ENCODE measurements at places on chromosomes 5 and 9.

DNA sequence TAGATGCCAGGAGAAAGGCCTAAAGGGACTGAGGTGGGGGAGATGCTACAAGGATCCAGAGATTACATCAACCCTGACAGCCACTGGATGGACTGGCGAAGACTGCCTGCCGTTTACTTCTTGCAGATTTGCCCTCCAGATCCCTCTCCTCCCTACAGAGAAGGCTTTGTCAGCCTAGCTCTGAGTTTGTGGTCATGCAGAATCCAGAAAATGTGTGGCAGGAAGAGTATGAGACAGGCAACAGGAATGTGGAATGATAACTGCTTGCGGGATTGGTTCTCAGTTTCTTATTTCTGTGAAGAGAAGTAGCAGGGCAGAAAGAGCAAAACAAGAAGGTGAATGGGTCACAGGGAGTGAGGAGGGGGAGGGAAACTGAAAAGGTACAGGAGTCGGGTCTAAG lies 129.6 kb downstream of the TLE1 start:
- no peak for DNase-seq

DNA sequence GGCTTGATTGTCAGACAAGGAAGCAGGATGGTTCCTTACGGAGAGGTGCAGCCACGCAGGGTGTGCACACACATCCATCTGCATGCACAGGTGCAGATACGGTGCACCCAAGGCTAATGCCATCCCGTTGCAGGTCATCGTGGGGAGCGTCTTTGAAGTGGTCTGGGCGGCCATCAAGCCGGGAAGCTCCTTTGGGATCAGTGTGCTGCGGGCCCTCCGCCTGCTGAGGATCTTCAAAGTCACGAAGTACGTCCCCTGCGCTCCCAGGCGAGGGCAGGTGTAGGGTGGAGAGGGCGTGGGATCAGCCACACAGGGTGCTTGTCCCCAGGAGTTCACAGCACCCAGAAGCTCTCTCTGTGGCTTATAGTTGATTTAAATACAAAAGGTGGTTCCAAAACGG lies 106.4 kb downstream of the CACNA1B start:
- no peak for DNase-seq

- DNase-seq = no peak
Observed at GRCh38 chr9:32403567-32404260, 19.3 kb downstream of the ACO1 start.

GRCh38 chr5:77255617-77256016 lies 45.1 kb downstream of the PDE8B start:
- no peak for DNase-seq

DNA sequence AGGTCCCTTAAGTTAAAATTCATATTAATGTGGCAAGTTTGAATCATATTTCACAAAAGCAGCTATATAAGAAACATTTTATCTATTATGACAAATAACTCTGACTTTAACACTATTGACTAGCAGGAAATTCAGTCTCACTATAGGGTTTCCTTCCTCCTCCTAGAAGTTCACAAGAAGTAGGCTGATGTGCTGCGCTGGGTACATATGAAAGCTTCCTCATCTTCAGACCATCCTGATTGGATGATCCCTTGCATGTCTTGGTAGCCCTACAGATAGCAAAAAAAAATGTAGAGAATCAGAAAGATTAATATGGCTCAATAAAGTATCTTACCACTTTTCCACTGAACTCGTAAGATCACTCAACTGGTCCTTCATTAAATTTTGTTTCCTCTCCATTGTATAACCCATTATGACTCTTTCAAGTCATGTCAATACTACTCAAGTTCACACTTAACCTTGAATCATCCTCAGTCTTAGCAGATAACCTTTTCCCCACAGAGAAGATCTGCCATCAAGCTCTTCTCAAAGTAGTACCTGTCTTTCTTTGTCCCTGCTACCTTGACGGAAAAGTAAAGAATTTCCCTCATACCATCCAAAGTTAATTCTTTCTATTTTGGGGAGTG lies 11.5 kb upstream of the PSIP1 start:
- no peak for DNase-seq
